ENCODE measurements at places on chromosomes 7 and 10. TPM values are rescaled to one million over a fixed set of nuclear protein-coding genes. Genes with fewer than 3 reads are reported as not detected.

- DNase-seq, result no peak
These were observed 103.3 kb downstream of the FAM107B start for GRCh38 chr10:14671386-14671831.

DNA sequence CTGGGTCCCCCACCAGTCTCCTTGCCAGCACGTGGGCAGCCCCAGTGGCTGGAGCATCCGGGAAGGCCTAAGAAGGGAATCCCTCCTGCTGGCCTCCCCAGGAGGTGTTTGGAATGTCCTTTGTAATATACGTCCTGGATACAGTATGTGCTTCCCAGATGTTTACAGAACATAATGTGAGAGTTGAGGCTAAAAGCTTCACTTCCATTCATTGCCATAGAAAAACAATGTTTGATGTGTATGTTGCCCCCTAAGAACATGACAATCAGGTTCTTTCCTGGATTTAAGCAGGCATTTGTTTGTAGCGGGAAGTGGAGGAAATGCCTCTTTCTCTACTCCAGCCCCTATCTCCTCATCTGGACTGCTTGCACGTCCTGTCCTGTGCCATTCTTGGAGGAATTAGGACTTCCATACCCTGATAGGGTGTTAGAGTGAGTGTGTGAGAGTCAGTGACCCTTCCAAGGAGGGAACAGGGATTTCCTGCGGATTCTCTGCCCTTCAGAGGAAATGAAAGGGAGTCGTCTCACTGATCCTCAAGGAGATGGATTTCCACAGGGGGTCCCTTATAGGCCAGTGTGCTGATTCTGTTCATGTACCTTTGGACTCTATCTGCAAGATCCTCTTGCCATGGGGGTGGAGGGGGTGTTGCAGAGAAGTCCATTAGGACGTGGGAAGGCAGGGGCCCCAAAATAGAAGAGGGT is 1.2 kb downstream of the IGFBP1 start:
- DNase-seq, result no peak

GRCh38 chr10:119782981-119783664 is 57.3 kb downstream of the INPP5F start:
- no peak for DNase-seq

DNA sequence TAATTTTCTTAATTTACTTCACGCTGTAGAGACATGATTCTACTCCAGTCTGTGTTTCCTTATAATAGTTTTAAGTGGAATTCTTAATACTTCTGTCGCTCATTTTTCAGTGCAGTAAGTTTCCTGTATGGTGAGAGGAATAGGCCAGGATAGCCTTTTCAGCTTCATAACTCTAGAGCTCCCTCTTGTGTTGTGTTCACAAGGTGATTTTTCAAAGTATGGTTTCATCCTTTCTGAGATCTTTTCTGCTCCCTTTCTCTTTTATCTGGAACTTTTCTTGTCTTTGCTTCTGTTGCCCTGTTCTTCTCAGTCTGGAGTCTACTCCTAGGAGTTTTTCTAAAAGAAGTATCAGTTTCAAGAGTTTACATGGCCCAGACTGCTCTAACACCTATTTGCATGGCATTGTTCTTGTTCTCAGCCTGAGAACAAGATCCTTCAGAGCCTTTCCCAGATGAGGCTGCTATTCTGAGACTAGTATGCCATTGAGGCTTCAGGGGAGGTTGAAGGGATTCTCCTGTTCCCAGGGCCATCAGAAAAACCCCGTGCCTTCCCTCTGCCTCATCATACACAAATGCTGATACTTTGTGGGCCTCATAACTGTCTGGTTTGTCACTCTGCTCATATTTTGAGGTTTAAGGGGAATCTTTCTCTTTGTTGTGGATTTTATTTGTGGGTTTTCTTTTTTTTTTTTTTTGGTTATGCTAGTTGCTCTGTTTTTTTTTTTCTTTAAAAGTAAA is 21.8 kb downstream of the NET1 start:
- no peak for DNase-seq

DNA sequence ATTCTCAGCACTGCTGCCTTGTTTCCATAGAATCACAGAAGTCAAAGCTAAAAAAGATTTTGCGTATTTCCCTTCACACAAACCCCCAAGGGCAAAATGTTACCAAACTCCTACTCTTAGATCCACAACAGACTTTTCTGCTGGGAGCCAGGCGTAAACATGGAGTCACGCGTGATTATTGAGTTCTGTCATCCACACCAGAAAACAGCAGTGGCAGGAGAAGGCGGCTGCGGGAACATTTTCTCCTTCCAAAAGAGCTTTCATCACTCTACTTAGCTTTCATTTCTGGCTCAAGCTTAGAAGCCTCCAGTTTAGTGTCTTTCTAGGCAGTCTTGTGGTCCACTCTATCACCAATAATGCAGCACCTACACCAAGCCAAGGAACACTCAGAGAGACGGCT is 712.9 kb upstream of the NRP1 start:
- DNase-seq, result no peak

The AKR1C4 gene
- not detected for total RNA-seq

The GCK gene
- total RNA-seq, result 0.27 TPM

The AS3MT gene
- under 0.01 TPM for total RNA-seq

Measured in hematopoietic multipotent progenitor cell (in vitro differentiated cells).